ENCODE measurements at places on chromosomes 2 and 18.

DNA sequence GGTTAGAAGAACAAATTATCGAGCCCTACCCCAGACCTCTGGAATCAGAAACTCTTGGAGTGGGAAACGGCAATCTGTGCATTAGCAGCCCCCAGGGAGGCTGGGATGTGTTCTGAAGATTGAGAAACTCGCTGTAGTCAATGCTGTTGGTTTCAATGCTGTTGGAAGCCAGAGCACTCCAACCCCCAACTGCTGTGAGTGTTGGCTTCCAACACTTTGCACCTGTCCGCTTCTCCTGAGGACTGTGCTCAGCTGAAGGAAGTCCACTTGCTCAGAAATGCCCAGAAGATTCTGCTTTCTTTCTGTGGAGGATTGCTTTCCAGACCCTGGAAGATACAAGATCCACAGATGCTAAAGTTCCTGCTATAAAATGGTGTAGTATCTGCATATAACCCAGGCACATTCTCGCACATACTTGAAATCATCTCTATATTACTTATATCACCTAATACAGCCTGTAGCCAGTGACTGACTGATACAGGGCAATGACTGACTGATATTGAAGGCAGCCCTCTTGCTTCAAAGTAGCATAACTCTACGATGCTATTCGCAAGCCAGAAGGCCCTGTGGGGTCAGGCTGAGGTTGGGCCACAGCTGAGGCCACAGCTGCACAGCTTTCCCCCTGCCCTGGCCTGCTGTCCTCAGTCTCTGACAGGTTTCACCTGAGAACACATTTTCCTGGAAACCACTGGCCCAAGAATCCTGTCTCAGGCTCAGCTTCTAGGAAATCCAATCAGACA, 757.7 kb upstream of the ID2 start:
- DNase-seq: no peak

- no peak for DNase-seq
These were observed 37.4 kb downstream of the ARL4C start for GRCh38 chr2:234459401-234460009.

DNA sequence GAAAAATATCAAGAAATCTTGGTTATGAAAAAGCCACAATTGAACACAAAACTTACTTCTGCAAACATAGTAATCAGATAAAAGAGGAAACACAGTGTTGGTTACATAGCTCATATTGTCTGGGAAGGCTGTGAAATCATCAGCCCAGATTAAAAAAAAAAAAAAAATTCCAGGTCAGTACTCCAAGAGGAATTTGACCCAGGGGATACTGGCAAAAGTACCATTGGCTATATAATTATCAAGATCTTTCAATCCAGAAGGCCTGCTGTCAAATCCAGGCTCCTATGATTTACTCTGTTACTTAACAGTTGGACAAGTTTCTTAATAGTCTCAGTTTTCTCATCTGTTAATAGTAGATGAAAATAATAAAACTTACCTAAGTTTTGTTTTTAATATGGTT, 12.9 kb upstream of the IKZF2 start:
- no peak for DNase-seq

- DNase-seq: no peak
These were observed 34.2 kb downstream of the RAB10 start for GRCh38 chr2:26067980-26068507.

- no peak for DNase-seq
These were observed 13.7 kb downstream of the PMS1 start for GRCh38 chr2:189797902-189798301.

- no peak for DNase-seq
These were observed 28.6 kb upstream of the CETN1 start for GRCh38 chr18:551404-552061.

DNA sequence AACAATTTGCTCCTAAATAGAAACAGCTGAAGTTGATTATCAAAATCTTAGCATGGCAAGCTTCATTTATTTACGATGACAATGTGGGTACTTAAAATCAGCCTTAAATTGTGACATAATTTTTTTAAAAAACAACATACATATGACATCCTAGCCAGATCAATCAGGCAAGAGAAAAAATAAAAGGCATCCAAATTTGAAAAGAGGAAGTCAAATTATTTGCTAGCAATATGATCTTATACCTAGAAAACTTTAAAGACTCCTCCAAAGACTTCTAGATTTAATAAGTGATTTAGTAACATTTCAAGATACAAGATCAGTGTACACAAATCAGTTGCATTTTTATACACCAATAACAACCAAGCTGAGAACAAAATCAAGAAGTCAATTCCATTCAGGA, 14.3 kb upstream of the PPP3R1 start:
- DNase-seq: no peak
